ENCODE measurements at places on chromosomes 5 and 9.

DNA sequence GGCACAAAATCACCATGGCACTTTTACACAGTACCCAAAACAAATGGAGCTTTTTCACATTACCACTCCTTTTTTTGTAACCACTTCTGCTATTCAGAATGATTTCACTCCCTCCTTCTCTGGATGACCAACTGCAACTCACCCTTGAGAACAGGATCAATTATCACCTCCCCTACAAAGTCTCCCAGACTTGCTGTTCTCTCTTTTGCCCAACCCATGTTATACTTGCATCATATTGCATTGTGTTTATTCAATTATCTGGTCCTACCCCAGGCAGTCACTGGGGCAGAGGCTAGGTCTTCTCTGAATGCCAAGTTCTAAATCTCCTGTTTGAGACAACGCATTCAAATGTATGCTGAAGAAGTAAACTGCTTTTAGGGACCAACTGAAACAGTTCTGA, 96.0 kb downstream of the GPR21 start:
- DNase-seq, result no peak

DNA sequence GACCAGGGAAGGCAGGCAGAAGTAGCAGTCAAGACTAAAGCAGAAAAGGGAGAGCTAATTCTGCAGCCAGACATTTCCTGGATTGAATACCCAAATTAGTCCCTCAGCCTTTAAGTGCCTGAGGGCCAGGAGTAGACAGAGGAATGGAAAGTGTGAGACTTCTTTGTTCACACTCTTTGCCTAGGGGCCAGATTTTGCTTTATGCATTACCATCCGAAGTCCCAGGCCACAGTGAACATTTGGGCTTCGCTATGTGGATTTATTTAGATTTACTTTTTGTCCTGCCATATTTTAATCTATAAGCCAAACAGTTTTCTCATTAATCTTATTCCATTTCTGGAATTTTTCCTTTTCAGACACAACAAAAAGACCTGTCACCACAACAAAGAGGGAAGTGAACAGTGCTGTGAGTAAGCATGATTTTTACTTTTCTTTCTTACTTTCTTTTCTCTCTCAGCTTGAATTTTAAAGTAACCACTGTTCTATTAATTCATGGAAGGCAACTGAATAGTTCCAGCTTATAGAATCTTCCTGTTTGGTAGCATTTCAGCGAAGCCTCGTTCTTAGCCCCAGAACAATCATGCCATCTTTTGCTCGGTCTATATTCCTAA, 52.6 kb downstream of the PDCD1LG2 start:
- DNase-seq, result no peak

DNA sequence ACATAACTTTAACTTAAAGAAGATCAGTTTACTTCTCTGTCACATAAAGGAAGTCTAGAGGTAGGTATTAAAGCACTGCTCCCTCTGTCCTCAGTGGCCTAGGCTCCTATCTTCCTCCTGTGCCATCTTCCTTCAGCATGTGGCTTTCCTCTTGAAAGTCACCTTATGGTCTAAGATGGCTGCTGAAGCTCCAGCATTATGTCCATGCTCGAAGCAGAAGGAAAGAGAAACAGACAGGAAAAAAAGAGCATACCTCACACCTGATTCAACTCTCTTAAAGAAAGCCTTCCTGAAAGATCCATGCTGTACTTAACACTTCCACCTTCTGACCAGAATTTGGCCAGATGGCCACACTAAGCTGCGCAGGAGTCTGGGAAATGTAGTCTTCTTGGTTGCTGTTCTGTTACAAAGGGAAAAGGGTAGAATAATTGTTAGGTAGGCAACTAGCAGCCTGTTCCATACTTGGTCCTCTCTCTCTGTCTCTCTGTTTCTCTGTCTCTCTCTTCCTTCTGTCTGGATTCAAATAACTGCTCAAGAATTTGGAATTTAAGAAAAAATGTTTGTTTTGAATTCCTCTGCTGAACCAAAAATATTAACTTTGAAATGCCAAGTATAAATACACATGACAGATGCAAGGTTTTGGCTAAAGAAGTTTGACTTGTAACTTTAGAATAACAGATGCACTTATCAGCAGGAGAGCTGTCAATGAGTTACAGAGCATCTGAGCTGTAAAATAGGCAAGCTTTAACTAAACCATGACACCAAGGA, 16.0 kb downstream of the TMEM174 start:
- DNase-seq, result peak; percentile 71

GRCh38 chr5:135944967-135945560, 9.7 kb downstream of the LECT2 start:
- peak; percentile 56 for DNase-seq

GRCh38 chr5:175246889-175247520, 197.0 kb downstream of the DRD1 start:
- no peak for DNase-seq

GRCh38 chr9:70893580-70894122, 227.8 kb downstream of the TRPM3 start:
- no peak for DNase-seq

DNA sequence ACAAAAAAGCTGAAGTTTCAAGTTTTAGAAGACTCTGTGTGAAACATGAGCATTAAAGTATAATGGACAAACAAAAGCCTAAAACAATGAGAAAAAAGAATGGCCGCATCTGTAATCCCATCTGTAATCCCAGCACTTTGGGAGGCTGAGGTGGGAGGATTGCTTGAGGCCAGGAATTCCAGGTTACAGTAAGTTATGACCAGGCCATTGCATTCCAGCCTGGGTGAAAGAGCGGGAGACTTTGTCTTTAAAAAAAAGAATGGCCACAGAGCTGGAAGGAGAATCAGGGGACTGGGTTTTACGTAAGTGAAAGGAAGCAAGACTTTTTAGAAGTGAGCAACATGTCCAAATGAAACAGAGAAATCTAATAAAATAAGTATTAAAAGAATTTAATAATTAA, 2.6 kb upstream of the ATG10 start:
- DNase-seq, result no peak

GRCh38 chr9:106277966-106278365, 583.6 kb downstream of the TMEM38B start:
- no peak for DNase-seq

GRCh38 chr5:482506-482905, 39.5 kb downstream of the EXOC3 start:
- DNase-seq, result no peak

GRCh38 chr5:69350664-69351063, 18.1 kb upstream of the CCDC125 start:
- DNase-seq, result no peak
